ENCODE measurements at places on chromosomes 12 and 14.

GRCh38 chr12:14567351-14568162, at the start of gene PLBD1:
TSS of gene PLBD1 (minus strand) at chr12:14567883. CDS start at chr12:14567696, 187 bp downstream.
- DNase-seq: no peak

- no peak for DNase-seq
These were observed 6.5 kb downstream of the C12orf43 start for GRCh38 chr12:121009741-121010140.

- no peak for DNase-seq
These were observed 199.1 kb downstream of the SLC5A8 start for GRCh38 chr12:101010896-101011295.

GRCh38 chr14:50705026-50705593, 37.0 kb upstream of the SAV1 start:
- no peak for DNase-seq

GRCh38 chr12:71469258-71469750, 29.7 kb downstream of the LGR5 start:
- DNase-seq: no peak

- DNase-seq: no peak
These were observed 55.4 kb upstream of the FUT8 start for GRCh38 chr14:65357113-65357512.

- no peak for DNase-seq
These were observed 244.5 kb upstream of the LRFN5 start for GRCh38 chr14:41362139-41362538.
